ENCODE measurements at places on chromosomes 7 and 10. TPM values are rescaled to one million over a fixed set of nuclear protein-coding genes. Genes with fewer than 3 reads are reported as not detected.
A peak's percentile ranks its signal among the peaks of the same experiment; 100 is the strongest.

- DNase-seq = no peak
Measured at GRCh38 chr7:22156205-22156604, 200.7 kb downstream of the RAPGEF5 start.

DNA sequence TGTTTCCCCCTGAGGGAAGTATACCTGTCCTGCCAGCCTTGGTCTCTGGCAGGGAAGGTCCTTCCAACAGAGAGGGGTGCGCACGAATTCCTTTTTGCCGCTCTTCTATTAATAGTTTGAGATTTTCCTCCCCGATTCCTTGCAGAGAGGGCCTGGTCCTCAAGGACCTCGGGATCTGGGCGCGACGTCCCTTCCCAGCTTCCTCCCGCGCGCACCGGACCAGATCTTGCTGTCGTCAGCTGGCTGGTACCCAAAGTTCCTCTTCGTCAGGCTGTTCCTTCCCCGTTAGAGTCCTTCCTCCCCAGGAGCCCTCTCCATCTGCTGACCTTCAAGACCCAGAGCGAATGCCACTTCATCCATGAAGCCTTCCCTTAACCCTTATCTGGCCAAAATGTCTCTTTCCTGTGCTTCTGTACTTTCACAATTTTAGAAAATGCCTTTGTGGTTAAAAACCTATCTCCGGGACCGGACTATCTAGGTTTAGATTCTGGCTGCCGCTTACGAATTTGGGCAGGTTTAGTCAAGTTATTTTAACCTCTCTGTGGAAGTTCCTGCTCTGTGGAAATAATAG, 851 bp upstream of the GOT1 start:
- no peak for DNase-seq

GRCh38 chr10:118907051-118907450, 122.5 kb upstream of the NANOS1 start:
- DNase-seq = no peak

- no peak for DNase-seq
Measured at GRCh38 chr7:47888371-47889265, 59.6 kb downstream of the PKD1L1 start.

MYPN gene
- total RNA-seq = not detected

CARD11 gene
- total RNA-seq = 29.8 TPM

DNA sequence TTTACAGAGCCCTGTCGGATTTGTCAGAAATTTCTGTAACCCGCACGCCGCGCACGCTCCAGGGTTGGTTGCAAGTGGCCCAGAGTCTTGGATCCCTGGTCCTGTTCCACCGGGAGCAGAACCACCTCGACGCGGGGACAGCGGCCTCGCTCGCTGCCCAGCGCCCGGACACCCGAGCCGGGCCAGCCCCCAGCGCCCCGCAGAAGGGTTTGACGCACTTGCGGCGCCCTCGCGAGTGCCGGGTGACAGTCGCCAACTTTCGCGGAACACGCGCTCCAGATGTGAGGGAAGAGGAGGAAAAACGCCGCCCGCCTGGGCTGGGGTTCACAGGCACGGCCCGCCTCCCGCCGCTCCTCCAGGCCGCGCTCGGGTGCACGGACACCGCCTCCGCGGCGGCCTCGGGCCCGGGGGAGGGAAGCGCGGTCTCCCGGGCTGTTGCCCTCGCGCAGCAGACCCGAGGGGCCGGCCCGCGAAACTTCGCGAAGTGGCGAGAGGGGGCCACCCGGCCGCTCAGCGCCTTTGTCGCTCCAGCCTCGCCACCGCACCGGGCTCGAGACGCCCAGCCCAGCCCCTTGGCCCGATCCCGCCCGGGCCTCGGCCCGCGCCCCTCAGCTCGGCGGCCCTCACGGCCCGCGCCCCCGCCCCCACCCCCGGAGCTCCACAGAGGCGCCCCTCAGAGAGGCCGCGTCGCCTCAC, 514 bp downstream of the RNF216 start:
- peak; percentile 65 for DNase-seq
